BJ (cell line): ENCODE measurements at places on chromosomes 2 and 18.

GRCh38 chr18:59502274-59503175, 143.5 kb upstream of the LMAN1 start:
- peak; percentile 79 for DNase-seq

- DNase-seq: no peak
Observed at GRCh38 chr18:28576941-28577340, 400.0 kb upstream of the CDH2 start.

DNA sequence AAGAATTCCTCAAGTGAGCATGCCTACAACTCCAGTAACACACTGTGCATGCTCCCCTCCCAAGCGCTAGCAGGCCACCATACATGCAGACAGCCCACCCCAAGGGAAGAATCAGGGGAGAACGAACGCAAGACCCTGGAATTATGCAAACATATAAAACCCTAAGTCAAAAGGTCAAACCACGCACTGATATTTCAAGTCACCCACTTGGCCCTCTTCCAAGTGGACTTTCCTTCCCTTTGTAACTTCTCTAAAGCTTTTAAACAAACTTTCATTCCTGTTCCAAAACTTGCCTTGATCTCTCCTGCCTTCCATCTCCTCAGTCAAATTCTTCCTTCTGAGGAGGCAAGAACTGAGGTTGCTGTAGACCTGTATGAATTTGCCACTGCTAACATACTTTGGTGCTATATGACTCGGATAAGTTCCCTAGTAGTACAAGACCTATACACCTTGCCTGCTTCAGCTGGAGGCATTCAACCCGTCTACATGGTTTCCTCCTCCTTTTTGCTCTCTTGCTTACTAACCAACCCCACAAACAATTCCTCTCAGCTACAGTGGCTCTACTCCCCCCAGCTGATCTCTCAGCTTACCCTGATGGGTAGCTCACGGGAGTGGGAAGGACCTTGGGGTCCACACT, 11.1 kb upstream of the RPIA start:
- no peak for DNase-seq

- peak; percentile 72 for DNase-seq
Observed at GRCh38 chr2:133377021-133377481, 191.2 kb downstream of the NCKAP5 start.

GRCh38 chr2:85281553-85281952, 46.2 kb downstream of the TGOLN2 start:
- DNase-seq: no peak

DNA sequence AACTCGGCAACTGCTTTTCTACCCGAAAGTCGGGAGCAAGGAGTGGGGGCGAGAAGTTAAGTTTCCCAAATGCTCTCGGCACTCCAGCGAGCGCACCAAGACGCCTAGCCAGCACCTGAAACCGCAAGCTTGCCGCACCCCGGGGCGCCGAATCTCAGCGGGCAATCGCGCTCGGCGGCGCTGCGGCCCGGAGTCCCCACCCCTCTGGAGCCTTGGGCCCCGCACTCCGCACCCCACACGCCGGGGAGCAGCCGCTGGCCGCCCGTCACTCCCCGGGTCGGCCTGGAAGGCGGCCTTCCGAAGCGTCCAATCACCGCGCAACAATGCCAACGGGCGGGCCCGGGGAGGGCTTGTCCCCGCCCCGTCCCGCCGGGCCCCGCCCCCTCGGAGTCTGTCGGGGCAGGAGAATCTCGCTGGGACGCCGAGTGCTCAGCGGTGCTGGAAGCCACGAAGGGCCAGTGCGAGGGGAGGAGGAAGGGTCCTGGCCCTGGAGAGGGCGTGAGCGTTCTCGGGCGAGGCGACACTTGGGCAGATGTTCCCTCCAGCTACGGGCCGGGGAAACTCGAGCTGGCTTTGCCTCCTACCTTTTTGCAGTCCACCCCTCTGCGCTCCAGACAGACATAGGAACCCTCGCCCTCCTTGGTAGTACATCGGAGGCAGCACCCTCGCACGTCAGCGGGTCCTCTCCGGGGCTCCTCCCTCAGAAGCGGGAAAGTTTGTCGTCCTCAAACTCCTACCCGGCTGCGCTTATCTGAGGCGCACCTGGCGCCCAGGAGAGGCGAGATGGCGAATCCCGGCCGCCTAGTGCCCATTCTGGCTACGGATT, 1.1 kb upstream of the ZBTB7C start:
- DNase-seq: peak; percentile 17
